G401 (cell line): ENCODE measurements at places on chromosomes 12 and 14.

- DNase-seq, result no peak
Measured at GRCh38 chr14:105499256-105500035, 8.4 kb downstream of the TEDC1 start.

DNA sequence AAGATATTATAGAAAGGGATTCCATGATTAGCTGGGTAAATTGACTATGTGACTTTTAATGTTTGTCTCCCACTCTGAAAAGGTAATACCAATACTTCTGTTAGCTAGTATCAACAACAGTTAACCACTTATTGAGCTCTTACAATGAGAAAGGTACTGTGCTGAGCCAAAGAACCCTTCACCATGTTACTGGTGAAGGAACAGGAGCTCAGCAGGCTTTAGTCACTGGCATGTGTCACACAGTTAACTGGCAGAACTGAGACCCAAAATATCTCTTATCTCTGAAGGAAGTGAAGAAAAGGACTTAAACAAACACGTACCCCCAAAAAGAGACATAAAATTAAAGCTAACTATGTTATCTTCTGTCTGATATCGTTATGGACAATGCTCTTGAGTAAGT is 170.6 kb downstream of the MED13L start:
- no peak for DNase-seq

DNA sequence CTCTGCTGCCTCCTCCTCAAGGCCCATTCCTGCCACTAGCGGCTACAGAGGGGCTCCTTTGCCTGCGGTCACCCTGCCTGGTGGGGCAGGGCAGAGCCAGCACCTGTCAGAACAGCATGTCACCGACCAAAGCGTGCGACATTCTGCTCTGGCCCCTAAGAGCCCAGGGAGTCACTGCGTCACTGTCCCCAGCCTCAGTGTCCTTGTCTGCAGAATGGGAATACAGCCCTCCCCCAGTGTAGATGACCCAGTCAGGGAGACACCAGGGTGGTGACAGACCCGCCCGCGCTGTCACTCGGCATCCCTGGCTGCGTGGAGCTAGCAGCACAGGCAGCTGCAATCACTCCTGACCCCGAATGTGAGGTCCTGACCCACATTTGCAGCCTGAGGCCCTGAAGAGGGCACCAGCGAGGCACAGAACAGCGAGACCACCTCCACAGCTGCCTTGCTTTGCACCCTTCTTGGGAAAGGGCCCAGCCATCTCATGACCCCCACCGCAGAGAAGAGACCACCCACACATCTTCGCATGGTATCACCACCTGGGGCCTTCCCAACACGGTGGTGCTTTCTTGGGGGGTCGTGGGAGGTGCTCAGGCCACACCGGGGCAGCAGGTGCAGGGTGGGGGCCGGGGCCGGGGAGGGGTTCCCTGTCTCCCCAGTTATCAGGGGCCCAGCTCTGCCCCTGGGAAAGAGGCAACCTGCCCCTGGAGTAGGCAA is 2.5 kb downstream of the AHNAK2 start:
- no peak for DNase-seq

DNA sequence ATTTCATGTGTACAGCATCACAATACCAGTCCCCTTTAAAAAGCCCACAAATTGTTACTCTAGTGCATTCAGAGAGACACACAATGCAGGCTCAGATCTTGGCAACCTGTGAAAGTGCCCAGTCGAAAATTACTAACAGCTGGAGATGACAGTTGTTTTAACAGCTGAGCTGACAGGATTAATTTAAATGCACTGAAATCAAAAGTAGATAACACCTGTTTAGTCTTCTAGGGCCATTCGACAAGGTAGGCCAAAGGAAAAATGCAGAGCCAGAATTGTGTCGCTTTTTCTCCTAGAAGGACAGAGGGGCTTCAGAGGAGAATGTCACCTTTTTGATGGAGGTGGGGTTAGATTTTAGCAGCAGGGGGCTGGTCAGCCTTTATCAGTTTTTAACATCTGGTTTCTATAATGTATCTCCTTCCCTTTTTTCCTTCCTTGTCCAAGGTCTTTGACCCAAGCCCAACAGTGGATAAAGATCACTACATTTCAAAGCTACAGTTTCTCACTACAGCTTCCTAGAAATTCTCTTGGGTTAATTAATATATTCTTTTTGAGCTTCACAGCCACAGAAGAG is 139.1 kb downstream of the SOX5 start:
- no peak for DNase-seq

GRCh38 chr12:56299308-56299852 is 750 bp downstream of the CS start:
- DNase-seq, result peak; percentile 35

DNA sequence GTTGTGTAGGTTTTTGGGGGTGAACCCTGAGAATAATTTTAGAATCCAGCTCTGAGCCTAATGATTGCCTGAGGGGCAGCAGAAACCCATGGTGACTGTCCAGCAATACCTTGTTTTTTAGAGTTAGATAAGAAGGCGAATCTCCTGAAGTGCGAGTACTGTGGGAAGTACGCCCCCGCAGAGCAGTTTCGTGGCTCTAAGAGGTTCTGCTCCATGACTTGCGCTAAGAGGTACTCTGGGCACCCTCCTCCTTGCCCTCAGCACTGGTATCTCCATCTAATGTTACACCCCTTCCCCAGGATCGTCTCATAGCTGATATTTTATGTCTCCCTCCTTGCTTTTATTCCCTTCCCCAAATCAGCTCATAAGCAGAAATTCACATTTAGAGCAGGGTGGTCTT is 12.7 kb downstream of the M6PR start:
- no peak for DNase-seq

- peak; percentile 83 for DNase-seq
Measured at GRCh38 chr12:112798048-112798760, 6.7 kb downstream of the RPH3A start.

- DNase-seq, result no peak
Measured at GRCh38 chr14:80618751-80619329, 322.7 kb downstream of the CEP128 start.

DNA sequence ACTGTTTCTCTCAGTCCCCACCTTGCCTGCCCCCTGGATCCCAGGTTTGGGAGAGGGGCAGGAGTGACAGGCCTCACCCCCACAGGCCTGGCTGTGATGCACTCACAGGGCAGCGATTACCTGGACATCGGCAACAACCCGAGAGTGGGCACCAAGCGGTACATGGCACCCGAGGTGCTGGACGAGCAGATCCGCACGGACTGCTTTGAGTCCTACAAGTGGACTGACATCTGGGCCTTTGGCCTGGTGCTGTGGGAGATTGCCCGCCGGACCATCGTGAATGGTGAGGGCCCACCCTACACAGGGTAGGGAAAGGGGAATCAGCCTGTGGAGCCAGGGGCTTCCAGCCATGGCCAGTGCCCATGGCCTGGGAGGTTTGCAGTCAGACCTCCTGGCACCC is 8.6 kb downstream of the ACVRL1 start:
- no peak for DNase-seq

GRCh38 chr14:53696217-53696965 is 260.2 kb downstream of the BMP4 start:
- DNase-seq, result no peak

- DNase-seq, result peak; percentile 88
Measured at GRCh38 chr12:57868851-57869268, 22.3 kb upstream of the CTDSP2 start.

GRCh38 chr12:124207049-124207448 is 87.8 kb upstream of the RFLNA start:
- no peak for DNase-seq

- DNase-seq, result no peak
Measured at GRCh38 chr14:106670011-106670410, 1143.6 kb downstream of the TMEM121 start.
